Stimulated activated CD8-positive, alpha-beta memory T cell treated with anti-CD3 and anti-CD28 coated beads, Interleukin-12 subunit alpha, Interleukin-12 subunit beta, amount 100 ng/mL, for 4 hours (primary cell): ENCODE measurements at places on chromosomes 5 and 9.

- no peak for DNase-seq
These were observed 99.0 kb upstream of the GNA14 start for GRCh38 chr9:77747163-77747562.

DNA sequence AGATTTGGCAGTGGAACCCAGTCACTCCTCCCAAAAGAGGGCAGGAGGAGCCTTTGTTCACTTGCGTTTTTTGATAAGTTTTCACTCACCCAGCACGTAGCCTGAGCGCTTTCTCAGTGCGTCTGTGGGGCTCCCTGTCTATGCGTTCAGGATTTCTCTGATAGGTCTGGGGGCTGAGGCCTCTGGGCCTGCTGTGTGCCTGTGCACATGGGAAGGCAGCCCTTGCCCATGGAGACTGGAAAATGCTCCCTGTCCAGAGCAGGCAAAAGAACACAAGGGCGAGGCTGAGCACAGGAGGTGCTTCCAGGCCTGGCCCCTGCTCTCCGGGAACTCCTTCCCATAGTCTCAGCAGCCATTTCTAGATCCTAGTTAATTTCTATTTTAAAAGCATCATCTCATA lies 249.9 kb downstream of the FSTL4 start:
- DNase-seq: no peak

DNA sequence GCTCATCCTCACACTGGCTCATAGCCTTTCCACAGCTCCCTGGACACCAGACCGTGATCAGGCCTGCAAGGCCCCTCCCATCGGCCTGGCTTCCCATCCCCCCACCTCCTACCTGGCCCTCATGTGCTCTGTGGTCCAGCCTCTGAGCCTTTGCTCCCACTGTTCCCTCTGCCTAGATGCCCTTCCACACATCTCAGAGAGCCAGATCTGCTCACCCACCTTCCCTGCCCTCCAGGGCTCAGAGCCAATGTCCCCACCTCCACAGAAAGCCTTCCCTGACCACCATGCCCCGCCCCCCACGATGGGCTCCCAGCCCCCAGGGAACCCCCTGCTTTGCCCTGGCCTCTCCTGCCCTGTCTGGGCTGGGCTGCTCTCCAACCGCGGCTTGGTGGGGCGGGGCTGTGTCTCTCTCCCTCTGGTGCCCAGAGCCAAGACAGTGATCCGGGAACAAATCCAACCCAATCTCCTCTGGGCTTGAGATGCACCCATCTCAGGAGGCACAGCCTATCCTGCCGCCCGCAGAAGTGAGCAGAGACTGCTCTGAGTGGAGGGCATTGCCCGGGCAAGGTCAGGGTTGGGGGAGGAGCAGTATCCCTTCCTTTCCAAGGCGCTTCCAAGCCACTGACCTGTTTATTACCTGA lies 1.6 kb downstream of the NINJ1 start:
- no peak for DNase-seq

DNA sequence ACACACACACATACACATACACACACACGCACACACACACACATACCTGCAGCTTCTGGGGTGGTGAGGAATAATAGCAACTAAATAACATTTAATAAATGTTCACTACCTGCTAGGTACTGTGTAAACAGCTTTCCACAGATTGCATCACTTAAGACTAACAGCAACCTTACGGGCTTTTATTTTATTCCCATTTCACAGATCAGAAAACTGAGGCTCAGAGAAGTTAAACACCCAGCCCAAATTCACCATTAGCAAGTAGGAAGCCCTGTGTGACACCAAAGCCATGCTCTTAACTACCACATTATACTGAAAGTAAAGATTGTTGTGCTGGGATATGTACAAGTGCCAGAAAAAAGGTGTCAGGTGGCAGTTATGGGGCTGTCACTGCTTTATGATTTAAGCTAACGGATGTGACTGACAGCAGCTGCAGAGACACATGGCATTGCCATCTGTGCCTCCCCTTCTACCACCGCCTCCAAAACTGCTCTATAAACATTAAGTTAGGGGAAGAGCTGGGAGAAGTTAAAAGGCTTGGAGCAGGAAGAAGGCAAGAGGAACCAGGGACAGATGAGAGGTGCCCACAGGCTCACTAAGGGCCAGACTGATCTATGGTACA lies 13.6 kb downstream of the MTMR12 start:
- no peak for DNase-seq

GRCh38 chr9:79609468-79610018 lies 37.8 kb downstream of the TLE4 start:
- DNase-seq: no peak

DNA sequence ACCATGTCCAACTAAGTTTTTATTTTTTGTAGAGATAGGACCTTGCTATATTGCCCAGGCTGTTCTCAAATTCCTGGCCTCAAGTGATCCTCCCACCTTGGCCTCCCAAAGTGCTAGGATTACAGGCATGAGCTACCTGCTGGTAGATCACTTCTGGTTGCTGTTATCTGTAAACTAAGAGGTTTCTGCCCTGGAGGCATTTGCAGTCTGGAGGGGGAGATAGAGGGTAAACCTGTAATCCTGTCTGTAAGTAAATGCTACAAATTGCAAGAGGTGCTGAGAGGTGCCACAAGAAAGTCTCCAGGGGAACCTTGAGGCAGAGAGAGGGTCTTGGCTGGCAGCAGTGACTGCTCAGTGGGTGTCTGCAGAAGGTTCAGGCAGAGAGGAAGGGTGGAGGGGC lies 29.0 kb upstream of the GGTA1 start:
- no peak for DNase-seq

GRCh38 chr5:65108786-65109743 lies 340.3 kb downstream of the CWC27 start:
- no peak for DNase-seq

DNA sequence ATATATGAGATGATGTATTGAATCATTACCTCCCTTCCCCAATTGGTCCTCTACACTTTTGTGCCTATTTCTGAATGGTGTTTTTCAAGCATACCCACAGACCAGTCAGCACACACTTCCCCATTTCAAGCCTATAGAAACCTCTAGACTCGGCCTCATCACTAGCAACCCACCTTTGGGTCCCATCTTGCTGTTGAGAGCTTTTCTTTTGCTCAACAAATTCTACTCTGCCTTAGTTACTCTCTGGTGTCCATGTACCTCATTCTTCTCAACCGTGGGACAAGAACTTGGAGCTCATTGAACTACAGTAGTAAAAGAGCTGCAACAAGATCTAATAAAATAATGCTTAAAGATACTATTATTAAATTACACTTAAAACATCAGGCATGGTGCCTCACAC lies 49.0 kb upstream of the KDM4C start:
- DNase-seq: no peak

DNA sequence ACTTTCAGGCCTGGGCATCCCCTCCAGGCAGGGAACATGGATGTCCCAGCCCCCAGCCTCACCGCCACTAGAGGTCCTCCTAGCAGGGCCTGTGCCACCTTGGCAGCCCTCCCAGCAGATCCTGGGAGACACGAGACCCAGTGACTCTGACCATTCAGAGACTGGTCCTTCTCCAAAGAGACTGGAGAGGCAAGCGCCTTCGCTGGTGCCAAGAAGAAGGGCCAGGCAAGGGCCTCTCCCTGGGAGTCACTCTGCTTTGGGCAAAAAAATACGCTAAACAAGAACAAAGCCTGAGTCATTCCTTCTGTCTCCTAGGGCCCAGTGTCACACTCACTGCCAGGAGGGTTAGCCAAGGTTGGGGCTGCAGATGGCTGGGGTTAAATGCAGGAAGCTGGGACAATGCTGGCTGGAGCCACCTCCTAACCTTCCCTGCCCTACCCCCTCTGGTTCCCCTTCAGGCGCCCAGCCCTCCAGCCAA lies 35.3 kb upstream of the SMIM23 start:
- no peak for DNase-seq

DNA sequence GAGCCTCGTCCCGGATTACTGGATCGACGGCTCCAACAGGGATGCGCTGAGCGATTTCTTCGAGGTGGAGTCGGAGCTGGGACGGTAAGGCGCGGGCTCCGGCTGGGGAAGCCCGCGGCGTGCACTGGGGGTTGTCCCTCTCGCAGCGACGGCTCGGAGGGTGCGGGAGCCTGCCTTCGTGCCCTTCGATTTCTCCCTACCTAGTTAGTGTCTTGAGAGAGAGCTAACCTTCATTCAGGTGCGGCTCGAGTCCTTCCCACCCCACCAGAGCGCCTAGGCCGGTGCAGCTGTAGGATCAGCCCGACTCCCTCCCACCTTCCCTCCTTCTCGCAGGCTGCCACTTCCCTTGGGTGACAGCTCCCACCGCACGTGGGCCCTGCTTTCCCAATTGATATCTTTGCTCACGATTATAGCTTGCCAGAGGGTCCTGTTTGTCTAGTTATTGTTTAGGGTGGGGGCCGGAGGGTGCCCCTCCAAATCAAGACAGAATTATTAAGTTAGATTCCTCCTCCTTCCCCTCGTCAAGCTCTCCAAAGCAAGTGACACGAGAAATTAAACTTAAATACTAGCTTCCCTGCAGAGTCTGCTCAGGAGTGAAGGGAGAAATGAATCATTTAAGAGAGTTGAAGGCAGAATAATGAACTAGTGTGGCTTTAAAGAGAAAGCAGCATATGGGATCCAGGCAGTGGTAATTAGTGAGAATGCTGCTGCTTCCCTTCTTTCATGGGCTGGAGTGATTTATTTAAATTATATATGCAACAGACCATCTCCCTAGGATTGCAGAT lies 569 bp downstream of the CAMK4 start:
- no peak for DNase-seq

DNA sequence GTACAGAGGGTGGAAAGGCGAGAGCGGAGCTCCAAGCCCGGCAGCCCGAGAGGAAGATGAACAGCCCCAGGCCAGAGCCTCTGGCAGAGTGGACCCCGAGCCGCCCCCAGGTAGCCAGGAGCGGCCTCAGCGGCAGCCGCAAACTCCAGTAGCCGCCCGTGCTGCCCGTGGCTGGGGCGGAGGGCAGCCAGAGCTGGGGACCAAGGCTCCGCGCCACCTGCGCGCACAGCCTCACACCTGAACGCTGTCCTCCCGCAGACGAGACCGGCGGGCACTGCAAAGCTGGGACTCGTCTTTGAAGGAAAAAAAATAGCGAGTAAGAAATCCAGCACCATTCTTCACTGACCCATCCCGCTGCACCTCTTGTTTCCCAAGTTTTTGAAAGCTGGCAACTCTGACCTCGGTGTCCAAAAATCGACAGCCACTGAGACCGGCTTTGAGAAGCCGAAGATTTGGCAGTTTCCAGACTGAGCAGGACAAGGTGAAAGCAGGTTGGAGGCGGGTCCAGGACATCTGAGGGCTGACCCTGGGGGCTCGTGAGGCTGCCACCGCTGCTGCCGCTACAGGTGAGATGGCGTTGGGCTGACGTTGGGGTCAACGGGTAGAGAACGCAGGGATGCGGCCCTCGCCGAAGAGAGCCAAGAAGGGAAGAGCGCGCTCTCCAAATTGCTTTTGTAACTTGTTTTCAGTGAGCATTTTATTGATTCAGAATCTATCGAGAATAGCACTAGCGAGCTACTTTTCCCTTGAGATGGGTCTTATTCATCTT lies at the start of gene PTGER4:
Gene PTGER4, plus strand, starts transcription at position 3 of the 769 bp plus-strand sequence. CDS start 1,079 bp downstream, outside the sequence.
- no peak for DNase-seq

- no peak for DNase-seq
These were observed 235.4 kb upstream of the RIOK2 start for GRCh38 chr5:97418462-97418861.

GRCh38 chr5:68214482-68215207 lies 911 bp upstream of the PIK3R1 start:
- no peak for DNase-seq

GRCh38 chr5:61298580-61298979 lies 33.5 kb upstream of the ZSWIM6 start:
- no peak for DNase-seq

- no peak for DNase-seq
These were observed 1.2 kb upstream of the GPBP1 start for GRCh38 chr5:57172466-57173318.

GRCh38 chr9:119487118-119487827 lies 118.0 kb upstream of the BRINP1 start:
- DNase-seq: no peak

- DNase-seq: no peak
These were observed 257.8 kb downstream of the FSTL4 start for GRCh38 chr5:133354323-133355185.

GRCh38 chr9:82130331-82131042 lies 141.9 kb downstream of the SPATA31D1 start:
- DNase-seq: no peak

- no peak for DNase-seq
These were observed 619.2 kb upstream of the CLINT1 start for GRCh38 chr5:158478139-158478538.

- DNase-seq: no peak
These were observed 1026.9 kb downstream of the MAT2B start for GRCh38 chr5:164532235-164532900.

DNA sequence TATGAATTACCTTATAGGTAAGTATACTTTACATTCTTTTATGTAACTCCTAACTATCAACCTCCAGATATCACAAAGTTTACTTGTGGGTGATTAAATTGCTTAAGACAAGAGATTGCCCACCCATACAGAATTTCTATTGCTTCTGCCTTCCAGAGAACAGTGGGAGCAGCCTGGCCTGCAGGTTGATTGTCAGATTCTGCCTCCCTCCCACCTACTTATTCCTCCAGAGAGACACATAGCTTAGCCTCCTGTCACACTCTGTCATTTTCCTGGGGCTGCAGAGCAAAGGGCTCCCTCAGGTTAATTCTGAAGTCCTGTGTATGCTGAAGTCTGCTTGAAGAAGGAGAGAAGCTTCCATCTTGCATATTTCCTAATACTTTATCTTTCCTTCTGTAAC lies 48.5 kb upstream of the DHFR start:
- DNase-seq: no peak

- DNase-seq: no peak
These were observed 237.5 kb upstream of the ADRA1B start for GRCh38 chr5:159678657-159679392.

DNA sequence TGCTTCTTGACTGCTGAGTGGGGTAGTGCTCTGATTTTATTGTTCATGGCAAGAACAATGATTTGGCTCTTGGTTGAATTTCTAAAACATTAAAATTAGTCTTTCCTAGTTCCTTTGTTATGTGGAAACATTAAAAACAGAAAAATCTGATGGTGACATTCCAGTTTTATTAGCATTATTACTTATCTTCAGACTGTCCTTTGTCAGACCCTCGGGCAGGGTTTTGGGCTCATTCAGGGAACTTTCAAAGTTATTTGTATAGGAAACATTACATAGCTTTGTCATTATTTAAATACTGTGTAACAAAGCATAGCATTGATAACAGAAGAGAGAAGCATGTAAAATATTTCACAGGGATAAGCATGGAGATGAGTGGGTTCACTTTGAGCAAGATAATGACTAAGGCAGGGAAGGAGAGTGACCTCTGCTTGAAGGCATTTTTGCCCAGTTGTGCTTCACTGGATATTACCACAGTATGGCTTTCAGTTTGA lies 119.9 kb downstream of the KDM4C start:
- DNase-seq: no peak

DNA sequence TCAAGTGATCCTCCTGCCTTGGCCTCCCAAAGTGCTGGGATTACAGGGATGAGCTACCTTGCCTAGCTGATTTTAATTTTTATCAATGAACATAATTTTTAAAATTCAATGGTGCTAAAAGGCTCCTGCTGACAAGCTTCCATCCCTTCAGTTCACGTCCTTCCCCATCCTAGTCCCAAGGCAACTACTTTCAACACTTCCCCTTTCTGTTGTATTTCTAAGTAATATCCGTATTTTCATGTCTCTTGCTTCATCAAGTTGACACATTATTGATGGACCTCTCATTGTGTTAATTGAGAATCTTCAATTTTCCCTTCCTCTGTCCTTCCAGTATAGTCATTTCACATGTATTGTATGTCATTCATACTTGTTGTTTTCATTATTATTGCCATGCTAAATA lies 93.8 kb upstream of the RASGRF2 start:
- DNase-seq: no peak
